ENCODE measurements at places on chromosomes 11 and 22.

DNA sequence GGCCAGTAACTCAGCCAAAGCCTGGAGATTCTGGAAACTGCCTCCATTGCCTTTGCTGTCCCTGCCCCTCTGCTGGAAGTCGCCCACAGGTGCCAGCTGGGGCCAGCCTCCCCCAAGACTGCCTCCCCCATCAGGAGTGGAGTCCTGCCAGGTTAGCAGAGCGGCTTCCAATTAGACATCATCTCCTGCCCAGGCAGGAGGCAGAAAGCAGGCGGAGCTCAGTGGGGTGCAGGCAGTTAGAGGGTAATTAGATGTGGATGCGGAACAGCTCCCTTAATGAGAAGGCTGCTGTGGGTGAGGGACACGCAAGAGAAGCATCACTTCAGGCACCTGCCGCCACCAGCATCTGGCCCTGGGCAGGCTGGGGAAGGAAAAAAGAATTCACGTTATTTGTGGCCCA lies 90.9 kb upstream of the TP53I11 start:
- DNase-seq = no peak

- no peak for DNase-seq
Observed at GRCh38 chr11:115497303-115497702, 6.9 kb downstream of the CADM1 start.

DNA sequence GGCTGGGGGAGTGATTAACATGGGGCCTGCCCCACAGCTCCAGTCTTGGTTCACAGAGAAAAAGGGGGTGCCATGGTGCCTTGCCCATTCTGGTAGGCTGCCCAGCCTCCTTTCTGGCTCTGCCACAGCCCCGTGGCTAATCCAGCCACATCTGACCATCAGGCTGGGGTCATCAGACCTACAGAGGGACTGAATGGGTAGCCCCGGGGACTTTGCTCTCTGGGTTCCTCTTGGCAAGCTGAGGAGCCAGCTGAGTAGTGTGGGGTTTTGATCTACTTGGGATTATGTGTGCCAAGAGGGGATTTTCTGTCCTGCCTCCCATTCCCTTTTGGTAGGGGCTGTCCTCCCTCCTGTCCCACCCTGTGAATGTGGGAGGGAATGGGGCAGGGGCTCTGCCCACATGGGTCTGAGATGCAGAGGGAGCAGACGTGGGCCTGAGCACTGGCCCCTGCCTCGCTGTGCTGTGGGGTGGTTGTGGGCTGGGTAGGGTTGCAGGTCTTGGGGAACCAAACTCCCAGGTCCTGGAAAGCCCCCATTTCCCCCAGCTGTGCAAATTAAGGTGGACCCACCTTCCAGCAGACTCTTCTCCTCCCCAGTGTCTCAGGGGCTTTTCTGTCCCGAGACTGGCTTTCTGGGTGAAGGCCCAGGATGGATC lies 32.0 kb downstream of the CD82 start:
- no peak for DNase-seq

DNA sequence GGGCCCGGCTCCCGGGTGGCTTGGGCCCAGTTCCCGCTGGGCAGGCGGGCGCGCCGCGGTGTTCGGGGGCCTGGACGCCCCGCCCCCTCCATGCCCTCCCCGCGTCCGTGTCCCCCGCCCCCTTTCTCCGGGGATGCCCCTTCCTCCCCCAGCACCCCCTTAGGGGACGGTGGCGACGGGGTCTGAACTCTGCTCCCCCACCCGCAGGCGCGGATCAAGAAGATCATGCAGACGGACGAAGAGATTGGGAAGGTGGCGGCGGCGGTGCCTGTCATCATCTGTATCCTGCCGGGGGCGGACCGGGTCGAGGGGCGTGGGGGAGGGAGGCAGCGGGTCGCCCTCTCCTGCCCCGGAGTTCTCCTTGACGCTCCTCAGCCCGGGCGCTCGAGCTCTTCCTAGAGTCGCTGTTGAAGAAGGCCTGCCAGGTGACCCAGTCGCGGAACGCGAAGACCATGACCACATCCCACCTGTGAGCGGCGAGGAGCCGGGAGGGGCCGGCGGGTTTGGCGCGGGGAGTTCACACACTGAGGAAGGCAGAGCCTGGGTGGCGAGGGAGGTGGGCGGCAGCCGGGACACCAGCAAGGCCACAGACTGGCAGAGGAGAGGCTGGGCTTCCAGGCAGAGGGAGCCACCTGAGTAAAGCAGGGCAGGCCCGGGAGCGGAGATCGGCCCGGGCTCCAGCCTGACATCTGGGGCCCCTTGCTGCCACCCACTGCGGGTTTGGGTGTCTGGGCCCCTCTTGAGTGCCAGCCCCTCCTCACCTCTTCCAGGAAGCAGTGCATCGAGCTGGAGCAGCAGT lies 546 bp downstream of the DRAP1 start:
- DNase-seq = no peak

Measured in tibial nerve (tissue), 4 donors.